ENCODE measurements at places on chromosomes 12 and 14. TPM values are rescaled to one million over a fixed set of nuclear protein-coding genes. Genes with fewer than 3 reads are reported as not detected.

The CDCA4 gene
- 60.4 TPM for total RNA-seq

The NANOG gene
- total RNA-seq = not detected

The OR5AU1 gene
- total RNA-seq = not detected

- H3K4me3 ChIP-seq = no peak overlapping the region
- no peaks in the 10 kb centered on the region for H3K36me3 ChIP-seq
- no peaks in the 10 kb centered on the region for H3K27me3 ChIP-seq
Observed at GRCh38 chr14:84592770-84593169, 937.2 kb upstream of the FLRT2 start.

The IL22 gene
- total RNA-seq = 0.26 TPM

- no peak for DNase-seq
- no peak overlapping the region for H3K4me3 ChIP-seq
- H3K36me3 ChIP-seq = peaks cover 12% of the 10 kb centered on the region
- no peaks in the 10 kb centered on the region for H3K27me3 ChIP-seq
Observed at GRCh38 chr12:132766380-132767085, 4.9 kb upstream of the ANKLE2 start.

DNA sequence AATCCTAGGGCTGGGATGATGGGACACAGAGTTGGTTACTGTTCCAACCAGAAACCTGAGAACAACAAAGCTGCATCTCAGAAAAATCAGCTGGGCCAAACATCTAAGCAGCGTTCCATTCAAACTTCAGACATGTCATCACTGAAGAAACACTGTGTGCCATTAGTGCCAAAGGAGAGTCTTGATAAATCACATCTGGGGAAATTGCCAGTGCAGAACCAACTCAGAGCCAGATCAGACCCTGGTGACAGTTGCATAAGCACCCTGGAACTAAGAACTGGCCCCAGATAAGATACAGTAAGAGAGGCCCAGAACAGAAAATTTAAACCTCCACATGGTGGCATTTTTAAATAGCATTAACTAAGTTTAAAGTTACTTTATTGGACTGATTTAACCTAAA, 482.8 kb downstream of the PRKD1 start:
- no peaks in the 10 kb centered on the region for H3K27me3 ChIP-seq
- no peak overlapping the region for H3K4me3 ChIP-seq
- DNase-seq = no peak
- H3K36me3 ChIP-seq = no peaks in the 10 kb centered on the region
- no peaks in the 10 kb centered on the region for H3K4me1 ChIP-seq

DNA sequence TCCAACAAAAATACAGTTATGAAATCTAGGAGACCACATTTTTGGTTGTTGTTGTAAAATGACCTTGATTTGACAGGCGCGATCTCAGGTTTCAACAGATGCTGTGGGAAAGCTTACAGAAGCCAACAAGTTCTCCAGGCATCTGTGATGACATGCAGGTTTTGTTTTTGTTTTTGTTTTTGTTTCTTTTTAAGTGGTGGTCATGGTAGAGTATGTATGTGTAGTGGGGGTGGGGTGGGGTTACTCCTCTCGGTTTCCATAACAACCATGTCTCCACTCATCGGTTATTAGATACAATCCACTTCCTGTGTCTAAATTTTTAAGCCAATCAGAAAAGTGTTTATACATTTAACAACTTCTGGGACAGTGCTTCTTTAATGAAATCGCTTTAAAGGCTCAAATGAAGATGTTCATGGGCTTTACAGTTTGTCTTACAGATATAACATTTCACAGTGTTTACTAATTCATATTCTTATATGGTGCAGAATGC, 199.9 kb upstream of the FOXN3 start:
- peaks cover 70% of the 10 kb centered on the region for H3K4me1 ChIP-seq
- no peaks in the 10 kb centered on the region for H3K27me3 ChIP-seq
- DNase-seq = peak; percentile 61
- peaks cover 3% of the 10 kb centered on the region for H3K36me3 ChIP-seq

DNA sequence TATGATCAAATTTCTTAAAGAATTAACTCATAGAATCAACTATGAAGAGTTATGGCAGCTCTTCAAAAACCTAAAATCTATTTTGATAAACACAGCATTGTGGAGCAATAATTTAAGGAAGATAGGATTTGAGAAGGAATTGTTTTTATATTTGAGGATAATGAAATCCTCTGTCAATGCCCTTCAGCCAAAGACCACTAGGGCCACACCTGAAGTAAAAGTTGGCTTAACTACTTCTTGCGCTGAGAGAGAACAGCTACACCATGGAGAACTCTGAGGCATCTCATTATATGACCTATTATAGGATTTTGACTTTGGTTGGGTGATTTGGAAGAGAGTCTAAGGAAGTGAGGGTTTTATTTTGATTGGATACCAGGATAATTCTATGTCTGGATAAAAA, 237.2 kb downstream of the TMTC2 start:
- no peak overlapping the region for H3K27ac ChIP-seq
- no peak for DNase-seq
- no peaks in the 10 kb centered on the region for H3K36me3 ChIP-seq
- no peak overlapping the region for H3K4me3 ChIP-seq

- H3K27me3 ChIP-seq = peaks cover 3% of the 10 kb centered on the region
- H3K36me3 ChIP-seq = no peaks in the 10 kb centered on the region
- H3K4me3 ChIP-seq = no peak overlapping the region
- no peaks in the 10 kb centered on the region for H3K4me1 ChIP-seq
Observed at GRCh38 chr12:115070313-115070712, 386.3 kb upstream of the TBX3 start.

The BATF gene
- total RNA-seq = 178 TPM

The ISM2 gene
- total RNA-seq = not detected

- no peak overlapping the region for H3K4me3 ChIP-seq
- DNase-seq = no peak
- H3K4me1 ChIP-seq = peaks cover 10% of the 10 kb centered on the region
- H3K27me3 ChIP-seq = no peaks in the 10 kb centered on the region
Observed at GRCh38 chr12:107533218-107533617, 152.4 kb upstream of the PWP1 start.

The TAS2R42 gene
- total RNA-seq = not detected

- H3K27me3 ChIP-seq = no peaks in the 10 kb centered on the region
- no peak for DNase-seq
- no peaks in the 10 kb centered on the region for H3K4me1 ChIP-seq
- no peaks in the 10 kb centered on the region for H3K36me3 ChIP-seq
Observed at GRCh38 chr12:84924981-84925380, 12.4 kb upstream of the SLC6A15 start.

GRCh38 chr12:79414252-79414651, 276.5 kb downstream of the PAWR start:
- H3K27ac ChIP-seq = no peak overlapping the region
- no peak for DNase-seq
- H3K4me3 ChIP-seq = no peak overlapping the region
- H3K27me3 ChIP-seq = no peaks in the 10 kb centered on the region
- no peaks in the 10 kb centered on the region for H3K36me3 ChIP-seq

DNA sequence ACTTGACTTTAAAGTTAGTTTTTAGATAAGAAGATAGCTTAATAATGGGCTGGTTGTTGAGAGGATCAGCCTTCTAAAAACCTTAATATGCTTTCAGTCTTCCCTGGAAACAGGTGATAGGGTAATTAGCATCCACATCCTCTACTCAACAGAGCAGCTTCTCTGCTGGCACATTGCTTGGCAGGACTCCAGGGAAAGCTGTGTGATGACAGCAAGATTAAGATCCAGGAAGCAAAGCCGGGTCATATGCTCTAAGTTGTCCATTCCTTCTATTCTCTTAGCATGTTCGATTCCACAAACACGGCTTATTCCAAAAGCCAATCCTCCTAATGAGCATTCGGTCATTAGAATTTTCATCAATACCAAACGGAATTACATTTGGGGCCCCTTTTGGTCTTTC, 87.0 kb downstream of the HMGA2 start:
- H3K27me3 ChIP-seq = peaks cover 7% of the 10 kb centered on the region
- H3K4me3 ChIP-seq = no peak overlapping the region
- DNase-seq = no peak
- no peaks in the 10 kb centered on the region for H3K36me3 ChIP-seq

The PLEKHD1 gene
- total RNA-seq = not detected

The TAS2R30 gene
- 1.5 TPM for total RNA-seq

- no peak for DNase-seq
- peaks cover 41% of the 10 kb centered on the region for H3K4me1 ChIP-seq
- no peaks in the 10 kb centered on the region for H3K27me3 ChIP-seq
- H3K36me3 ChIP-seq = peaks cover 18% of the 10 kb centered on the region
- H3K27ac ChIP-seq = peak overlapping the region; percentile 95
Observed at GRCh38 chr14:50312734-50313054, 570 bp downstream of the DMAC2L start.

DNA sequence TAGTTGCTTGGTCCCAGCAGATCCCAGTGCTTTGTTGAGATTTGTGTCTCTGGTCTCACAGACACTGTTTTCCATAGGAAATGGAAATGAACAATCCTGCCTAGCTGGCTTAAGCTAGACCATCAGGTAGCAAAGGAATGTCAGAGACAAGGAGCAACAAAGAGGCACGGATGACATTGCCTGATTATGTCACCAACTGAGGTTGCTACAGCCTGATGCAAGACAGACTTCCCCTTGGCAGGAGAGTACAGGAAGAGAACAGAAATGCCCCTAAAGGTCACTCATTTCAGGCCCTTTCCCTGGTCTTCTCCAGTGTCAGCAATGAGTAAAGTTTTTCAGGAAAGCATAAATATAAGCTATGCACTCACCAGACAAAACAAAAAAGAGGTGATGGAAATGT, 2.0 kb upstream of the PRB2 start:
- H3K4me1 ChIP-seq = no peaks in the 10 kb centered on the region
- no peak for DNase-seq
- H3K36me3 ChIP-seq = no peaks in the 10 kb centered on the region
- no peak overlapping the region for H3K4me3 ChIP-seq
- H3K27me3 ChIP-seq = peaks cover 2% of the 10 kb centered on the region

DNA sequence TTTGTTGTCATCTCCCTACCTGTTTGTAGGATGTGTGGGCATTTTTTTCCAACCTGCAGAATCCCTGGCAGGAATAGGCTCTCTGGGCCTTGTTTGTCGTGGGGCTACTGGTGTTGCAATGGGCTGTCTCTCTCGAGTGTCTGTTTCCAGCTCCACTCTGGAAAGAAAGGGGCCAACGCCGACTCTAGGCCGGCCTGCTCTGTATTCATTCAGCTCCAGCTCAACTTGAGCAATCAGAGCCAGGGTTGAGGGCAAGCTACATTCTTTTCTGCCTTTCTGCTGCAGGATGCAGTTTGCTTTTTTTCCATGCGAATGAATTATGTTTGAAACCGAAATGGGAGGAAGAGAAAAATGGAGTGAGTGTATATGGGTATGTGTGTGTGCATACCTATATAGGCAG, 2.3 kb downstream of the JDP2 start:
- H3K4me3 ChIP-seq = no peak overlapping the region
- H3K27ac ChIP-seq = no peak overlapping the region
- peaks cover 12% of the 10 kb centered on the region for H3K27me3 ChIP-seq
- no peak for DNase-seq

GRCh38 chr12:44999355-44999754, 51.5 kb downstream of the DBX2 start:
- no peaks in the 10 kb centered on the region for H3K36me3 ChIP-seq
- H3K4me3 ChIP-seq = no peak overlapping the region
- no peak overlapping the region for H3K27ac ChIP-seq
- H3K4me1 ChIP-seq = no peaks in the 10 kb centered on the region
- H3K27me3 ChIP-seq = peaks cover 7% of the 10 kb centered on the region

DNA sequence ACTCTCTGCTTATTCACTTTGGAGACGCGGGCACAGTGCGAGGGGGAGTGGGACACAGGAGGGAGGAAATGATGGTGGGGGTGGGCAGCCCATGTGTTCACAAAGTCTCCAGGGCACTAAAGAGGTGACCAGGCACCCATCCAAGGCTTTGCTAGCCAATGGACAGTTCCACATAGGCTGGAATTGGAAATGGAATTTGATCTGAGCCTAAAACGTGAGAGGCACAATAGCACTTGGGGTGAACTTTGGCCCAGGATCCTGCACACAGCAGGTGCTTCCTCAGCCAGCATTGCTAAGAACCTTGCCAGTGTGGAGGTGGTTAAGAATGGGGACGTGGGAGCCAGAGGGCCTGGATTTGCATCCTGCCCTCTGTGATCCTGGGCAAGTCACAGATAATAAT, 193.8 kb downstream of the CHST11 start:
- H3K27me3 ChIP-seq = no peaks in the 10 kb centered on the region
- H3K36me3 ChIP-seq = peaks cover 3% of the 10 kb centered on the region
- no peak overlapping the region for H3K4me3 ChIP-seq
- H3K4me1 ChIP-seq = peaks cover 12% of the 10 kb centered on the region

- no peaks in the 10 kb centered on the region for H3K27me3 ChIP-seq
- no peak for DNase-seq
- peaks cover 3% of the 10 kb centered on the region for H3K4me1 ChIP-seq
- no peaks in the 10 kb centered on the region for H3K36me3 ChIP-seq
Observed at GRCh38 chr12:75711271-75711670, 199.9 kb upstream of the KRR1 start.

GRCh38 chr12:130357241-130357640, 19.6 kb downstream of the PIWIL1 start:
- no peak overlapping the region for H3K27ac ChIP-seq
- H3K27me3 ChIP-seq = peaks cover 23% of the 10 kb centered on the region
- H3K36me3 ChIP-seq = no peaks in the 10 kb centered on the region
- no peak for DNase-seq
- no peaks in the 10 kb centered on the region for H3K4me1 ChIP-seq
- no peak overlapping the region for H3K4me3 ChIP-seq

GRCh38 chr14:70448633-70449340, 3.2 kb upstream of the ADAM21 start:
- no peaks in the 10 kb centered on the region for H3K4me1 ChIP-seq
- H3K27me3 ChIP-seq = no peaks in the 10 kb centered on the region
- no peak overlapping the region for H3K27ac ChIP-seq
- no peak for DNase-seq
- H3K4me3 ChIP-seq = no peak overlapping the region
- H3K36me3 ChIP-seq = peaks cover 7% of the 10 kb centered on the region

The ADGRD1 gene
- total RNA-seq = not detected

The REP15 gene
- total RNA-seq = 0.22 TPM

Measured in activated naive CD4-positive, alpha-beta T cell treated with anti-CD3 and anti-CD28 coated beads for 36 hours (primary cell).